ENCODE measurements at places on chromosomes 2 and 18. TPM values are rescaled to one million over a fixed set of nuclear protein-coding genes. Genes with fewer than 3 reads are reported as not detected.

DNA sequence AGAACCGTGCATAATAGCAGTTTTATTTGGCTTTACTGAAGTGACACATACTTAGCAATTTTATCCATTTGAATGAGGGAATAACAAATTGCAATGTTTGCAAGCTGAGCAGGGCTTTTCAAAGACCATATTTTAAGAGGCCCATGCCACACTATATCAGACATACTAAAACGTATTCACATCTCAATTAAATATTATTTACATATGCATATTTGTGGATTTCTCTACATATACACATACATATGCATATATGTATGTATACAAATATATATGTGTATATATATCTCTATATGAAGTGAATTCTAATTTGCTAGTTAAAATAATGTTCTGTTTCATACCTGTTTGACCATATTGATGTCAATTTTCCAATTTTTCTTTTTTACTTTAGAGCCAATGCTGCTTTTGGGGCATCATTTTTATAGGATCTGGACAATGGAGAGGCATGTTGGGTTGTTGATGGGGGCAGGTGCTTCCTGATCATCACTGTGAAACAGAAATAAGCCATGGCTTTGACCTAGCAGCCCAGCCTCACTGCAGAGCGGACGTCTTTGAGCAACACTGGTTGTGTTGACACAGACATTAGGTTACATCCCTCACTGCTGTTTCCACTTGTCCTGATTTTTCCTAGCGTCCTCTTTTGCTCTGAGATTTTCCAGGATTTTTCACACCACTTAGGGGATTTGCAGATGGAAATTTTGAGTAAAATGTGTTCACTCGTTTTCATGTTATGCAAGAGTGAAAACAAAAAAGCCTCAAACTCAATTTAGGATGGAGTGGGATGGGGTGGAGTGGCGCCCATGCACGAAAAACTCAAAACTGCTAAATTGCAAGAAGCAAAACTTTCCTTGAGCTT is 56.9 kb downstream of the RDH14 start:
- ATAC-seq, result no peak

- ATAC-seq, result no peak
These were observed 713 bp downstream of the ATOH8 start for GRCh38 chr2:85754313-85755095.

DNA sequence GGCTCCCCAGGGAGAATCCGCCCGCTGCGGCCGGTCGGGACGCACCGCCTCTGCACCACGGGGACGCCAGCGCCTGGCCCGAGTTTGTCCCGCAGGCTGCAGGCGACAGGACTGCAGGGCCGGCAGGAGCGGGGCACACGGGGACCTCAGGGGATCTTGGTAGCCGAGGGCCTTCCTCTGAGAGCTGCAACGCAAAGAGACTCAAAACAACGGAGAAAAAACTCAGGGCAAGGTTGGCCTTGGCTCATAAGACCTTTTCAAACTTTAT is 79.7 kb downstream of the ARHGEF4 start:
- ATAC-seq, result no peak

DNA sequence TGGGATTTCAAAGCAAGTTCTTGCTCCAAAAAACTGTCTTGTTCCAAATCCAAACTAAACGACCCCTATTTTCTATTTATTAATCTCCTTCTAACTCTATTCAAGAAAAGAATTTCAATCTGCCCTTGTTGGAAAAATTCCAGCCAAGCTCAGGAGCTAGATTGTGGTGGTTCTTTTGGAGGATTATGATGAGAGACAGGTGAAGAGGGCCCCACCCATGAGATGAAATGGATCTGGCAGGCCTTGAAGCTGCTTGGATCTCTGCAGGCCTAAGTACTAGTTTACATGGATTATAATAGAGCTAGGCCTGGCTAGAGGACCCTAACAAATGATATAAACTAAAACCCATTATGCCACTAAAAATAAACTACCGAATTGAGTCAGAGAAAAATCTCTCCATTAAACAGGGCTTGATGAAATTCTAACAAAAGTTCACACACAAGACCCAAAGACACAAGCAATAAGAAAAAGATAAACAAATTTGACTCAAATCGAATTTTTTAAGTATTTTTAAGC is 101.6 kb downstream of the GFPT1 start:
- ATAC-seq, result no peak

PER2 gene
- total RNA-seq, result 6.2 TPM

- ATAC-seq, result no peak
These were observed 18.3 kb downstream of the SGPP2 start for GRCh38 chr2:222442665-222443064.

- ATAC-seq, result peak; percentile 30
These were observed 45.1 kb downstream of the TET3 start for GRCh38 chr2:74029714-74030397.

GRCh38 chr2:101430156-101430555 is 42.9 kb upstream of the CREG2 start:
- no peak for ATAC-seq

DNA sequence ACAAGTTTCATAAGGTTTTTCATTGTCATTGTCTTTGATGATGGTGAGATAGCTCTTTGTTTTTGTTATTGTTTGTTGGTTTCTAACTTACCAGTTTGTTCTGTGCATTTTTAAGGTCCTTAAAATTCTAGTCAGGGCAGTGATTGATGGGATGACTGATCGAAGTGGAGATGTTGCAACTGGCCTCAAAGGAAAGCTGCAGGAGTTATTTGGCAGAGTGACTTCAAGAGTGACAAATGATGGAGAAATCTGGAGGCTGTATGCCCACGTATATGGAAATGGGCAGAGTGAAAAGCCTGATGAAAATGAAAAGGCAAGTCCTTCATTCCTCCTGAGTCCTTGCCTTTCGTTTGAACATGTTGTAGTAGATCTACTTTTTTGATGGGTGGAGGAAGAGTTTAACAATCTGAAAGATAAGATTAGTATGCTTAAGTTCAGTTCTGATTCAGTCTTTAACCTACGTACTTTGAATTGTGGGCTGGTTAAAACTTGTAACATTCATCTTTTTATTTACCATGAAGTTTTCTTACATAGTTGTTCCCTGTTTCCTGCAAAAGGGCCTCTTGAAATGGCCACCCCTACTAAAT is 135.8 kb upstream of the LTBP1 start:
- ATAC-seq, result no peak

GRCh38 chr18:58114766-58115165 is 70.7 kb downstream of the NEDD4L start:
- no peak for ATAC-seq

- ATAC-seq, result no peak
These were observed 29.6 kb downstream of the RAMP1 start for GRCh38 chr2:237889016-237889415.

UGT1A10 gene
- total RNA-seq, result 0.16 TPM

LRP2 gene
- 4.4 TPM for total RNA-seq

DNA sequence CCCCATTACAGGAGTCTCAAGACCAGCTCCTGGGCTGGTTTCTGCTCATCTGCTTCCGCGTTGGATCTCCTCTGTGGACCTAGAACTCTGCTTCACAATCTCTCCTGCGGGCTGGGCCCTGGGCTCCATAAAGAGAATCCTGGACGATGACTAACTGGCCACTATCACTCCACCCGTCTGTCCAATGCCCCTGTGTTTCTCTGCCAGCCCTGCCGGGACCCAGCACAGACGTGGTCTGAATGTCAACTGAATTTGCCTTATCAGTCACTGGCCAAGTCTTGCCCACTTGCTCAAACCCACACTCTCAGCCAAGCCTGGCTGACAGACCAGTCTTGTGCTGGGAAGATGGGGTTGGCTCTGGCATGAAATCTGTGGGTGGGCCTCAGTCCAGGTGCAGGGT is 17.4 kb downstream of the KIF3C start:
- no peak for ATAC-seq

Data from activated T-helper 17 cell treated with anti-CD3 and anti-CD28 coated beads, Interleukin-2, amount 50 U/mL, for 72 hours (primary cell).